ENCODE measurements at places on chromosomes 16 and 17.

DNA sequence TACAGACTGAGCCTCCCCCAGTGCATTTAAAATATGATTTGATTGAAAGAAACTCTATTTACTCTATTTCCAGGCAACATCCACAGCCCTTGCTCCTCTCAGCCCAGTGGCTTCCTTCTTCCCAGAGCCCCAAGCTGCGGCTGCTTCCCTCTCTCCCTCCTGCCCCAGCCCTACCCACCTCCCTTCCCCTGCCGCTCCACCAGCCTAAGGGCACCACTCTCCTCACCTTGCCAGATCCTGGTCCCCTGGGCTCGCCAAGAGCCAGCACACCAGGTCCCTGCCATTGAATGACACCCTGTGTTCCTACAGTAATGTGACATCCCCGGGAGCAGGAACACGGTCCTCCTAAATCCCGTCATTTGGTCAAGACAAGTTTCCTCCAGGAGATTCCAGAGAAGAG, 236.0 kb downstream of the RBFOX3 start:
- DNase-seq: no peak

- DNase-seq: peak; percentile 9
Measured at GRCh38 chr16:58026705-58027160, 1.2 kb downstream of the MMP15 start.

DNA sequence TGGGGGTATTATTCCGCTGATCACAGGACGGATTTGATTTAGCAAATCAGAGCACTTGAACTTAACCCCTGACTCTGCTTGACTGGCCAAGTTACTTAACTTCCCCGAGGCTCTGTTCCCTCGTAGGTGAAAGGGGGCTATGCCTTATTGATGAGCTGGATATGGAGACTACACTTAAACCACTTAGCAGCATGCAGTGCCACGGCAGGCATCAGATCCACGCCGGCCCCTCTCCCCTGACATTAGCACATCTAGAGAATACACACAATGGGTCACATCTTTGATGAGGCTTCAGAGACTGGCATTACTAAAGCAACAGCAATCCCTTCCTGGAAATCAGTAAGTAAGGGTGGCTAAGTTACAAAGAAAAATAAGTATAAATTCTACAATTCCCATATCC, 71.0 kb downstream of the ABCC12 start:
- DNase-seq: no peak

DNA sequence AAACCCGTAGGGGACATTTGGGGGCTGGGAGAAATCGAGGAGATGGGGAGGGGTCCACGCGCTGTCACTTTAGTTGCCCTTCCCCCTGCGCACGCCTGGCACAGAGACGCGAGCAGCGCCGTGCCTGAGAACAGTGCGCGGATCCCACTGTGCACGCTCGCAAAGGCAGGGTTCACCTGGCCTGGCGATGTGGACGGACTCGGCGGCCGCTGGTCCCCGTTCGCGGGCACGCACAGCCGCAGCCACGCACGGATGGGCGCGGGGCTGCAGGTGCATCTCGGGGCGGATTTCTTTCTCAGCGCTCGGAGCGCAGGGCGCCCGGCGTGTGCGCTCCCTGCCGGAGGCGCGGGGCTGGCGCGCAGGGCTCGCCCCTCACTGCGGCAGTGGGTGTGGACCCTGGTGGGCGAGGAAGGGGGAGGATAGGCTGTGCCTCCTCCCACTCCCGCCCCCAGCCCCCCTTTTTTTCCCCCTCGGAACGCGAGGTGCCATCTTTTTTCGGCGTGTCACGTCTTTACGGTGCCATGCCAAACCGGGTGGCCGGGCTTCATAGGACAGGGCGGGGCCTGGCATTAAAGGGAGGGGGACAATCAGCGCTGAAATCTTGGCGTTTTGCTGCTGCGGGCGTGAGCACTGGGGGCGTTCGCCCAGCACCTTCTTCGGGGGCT, 1.1 kb downstream of the MAPT start:
- DNase-seq: peak; percentile 22

- DNase-seq: no peak
Measured at GRCh38 chr16:75921281-75921680, 195.0 kb upstream of the CPHXL start.

GRCh38 chr17:40104594-40105486, 4.5 kb upstream of the NR1D1 start:
- DNase-seq: no peak

DNA sequence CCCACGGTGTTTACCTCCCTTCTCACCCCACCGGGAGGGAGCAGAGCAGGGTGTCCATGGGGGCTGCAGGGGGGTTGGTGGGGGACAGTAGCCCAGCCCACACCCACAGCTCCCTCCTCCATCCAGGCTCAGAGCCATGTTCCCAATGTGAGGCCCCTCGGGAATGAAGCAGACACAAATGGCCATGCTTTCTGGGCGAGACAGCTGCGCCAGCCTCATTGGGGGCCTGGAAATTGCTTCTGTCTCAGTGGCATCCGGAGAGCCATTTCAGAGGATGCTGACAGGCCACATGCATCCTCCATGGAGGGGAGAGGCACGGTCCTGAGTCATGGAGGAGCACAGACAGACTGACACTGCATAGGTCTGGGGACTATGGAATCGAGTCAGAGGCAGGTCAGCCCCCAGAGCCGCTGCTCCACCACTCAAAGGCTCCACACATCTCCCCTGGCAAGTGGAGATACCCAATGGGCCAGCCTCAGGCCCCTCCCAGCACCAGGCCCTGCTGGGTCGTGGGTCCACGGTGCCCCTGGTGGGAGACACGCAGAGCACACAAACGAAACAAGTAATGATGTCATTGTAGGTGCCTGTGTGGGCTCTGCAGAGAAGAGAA, 59.6 kb upstream of the ENPP7 start:
- DNase-seq: no peak

- no peak for DNase-seq
Measured at GRCh38 chr16:15644267-15644961, 1.5 kb upstream of the MARF1 start.

DNA sequence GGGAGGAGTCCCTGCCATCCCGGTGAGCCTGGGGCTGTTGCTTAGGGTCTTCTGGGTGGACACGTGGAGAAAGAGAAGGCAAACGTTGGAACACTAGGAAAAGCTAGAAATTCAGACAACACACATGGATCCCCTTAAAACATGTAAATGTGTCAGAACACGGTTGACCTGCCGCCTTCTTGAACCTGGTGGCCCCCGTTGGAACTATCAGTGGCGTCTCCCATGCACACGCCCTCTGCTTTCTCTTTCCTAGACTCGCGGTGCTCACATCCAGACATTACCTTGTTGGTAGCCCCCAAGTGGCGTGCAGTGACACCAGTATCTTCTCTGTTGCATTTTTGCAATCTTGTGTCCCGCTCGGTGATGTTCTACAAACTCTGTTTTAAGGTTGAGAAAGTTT, 18.6 kb downstream of the CIBAR2 start:
- DNase-seq: no peak

DNA sequence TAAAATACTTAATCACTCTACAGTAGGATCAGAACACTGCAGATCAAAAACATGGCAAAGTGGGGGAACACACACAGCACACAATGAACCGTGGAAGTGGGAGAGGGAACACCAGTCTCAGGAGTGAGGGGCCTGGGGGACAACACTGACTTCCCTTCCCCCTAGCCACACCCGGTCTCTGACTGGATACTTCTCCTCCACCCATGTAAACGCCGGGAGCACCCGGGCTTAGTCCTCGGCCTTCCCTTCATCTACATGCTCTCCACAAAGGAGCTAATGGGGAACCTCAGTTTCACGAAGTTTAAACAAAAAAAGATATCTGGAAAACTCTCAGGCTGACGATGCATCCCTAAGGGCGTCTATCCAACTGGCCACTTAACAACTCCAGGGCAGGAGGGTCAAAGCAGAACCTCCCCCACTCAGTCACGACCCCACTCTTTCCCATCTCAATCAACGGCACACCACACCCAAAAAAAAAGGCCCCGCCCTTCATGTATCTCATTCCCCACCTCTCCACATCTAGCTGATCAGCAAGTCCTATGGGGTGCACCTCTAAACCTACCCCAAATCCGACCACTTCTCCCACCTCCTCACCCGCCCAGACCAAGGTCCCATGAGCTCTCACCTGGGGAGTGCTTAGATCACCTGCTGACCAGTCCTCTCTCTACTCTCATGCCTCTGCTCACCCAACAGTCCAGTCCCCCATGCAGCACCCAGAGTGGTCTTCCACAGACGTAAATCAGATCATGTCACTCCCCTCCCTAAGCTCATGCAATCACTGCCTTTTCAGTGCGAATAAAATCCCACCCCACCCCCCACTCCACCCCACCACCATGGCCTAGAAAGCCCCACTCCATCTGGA, 7.4 kb downstream of the ZDHHC7 start:
- DNase-seq: no peak

DNA sequence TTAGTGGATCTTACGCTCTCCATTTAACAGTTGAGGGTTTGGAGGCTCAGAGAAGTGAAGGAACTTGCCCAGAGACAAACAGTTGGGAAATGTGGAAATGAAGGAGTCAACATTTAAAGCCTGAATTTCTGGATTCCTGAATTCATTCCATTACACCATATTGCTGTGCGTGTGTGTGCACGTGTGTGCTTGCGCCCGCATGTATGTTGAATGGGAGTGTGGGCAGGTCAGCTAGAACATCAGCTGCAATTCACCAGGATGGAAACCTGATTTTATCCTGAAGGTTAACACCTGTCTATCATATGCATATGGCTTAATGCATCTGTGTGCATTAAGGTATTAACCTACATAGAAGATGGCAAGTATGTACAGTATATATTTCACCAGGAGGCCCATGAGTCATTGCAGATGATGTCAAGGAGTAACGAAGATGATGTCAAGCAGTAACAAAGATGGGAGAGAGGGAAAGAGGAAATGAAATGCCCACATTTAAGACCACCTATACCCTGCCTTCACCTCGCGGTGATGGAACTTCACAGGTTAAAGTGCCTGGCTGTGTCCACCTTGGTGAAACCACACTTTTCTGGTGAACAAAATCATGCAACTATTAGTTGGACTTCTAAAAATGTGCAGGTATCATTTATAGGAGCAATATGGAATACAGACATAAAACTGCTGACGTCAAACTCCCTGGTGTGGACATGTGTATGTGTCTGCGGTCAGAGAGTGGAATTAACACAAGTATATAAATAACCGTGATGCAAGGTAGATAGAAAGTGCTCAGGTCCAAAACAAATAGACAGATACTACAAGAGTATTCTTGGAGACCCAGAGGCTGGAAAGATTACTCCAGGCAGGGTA, 832 bp upstream of the ADAP2 start:
- no peak for DNase-seq

- DNase-seq: no peak
Measured at GRCh38 chr16:50580180-50580798, 32.1 kb downstream of the NKD1 start.

DNA sequence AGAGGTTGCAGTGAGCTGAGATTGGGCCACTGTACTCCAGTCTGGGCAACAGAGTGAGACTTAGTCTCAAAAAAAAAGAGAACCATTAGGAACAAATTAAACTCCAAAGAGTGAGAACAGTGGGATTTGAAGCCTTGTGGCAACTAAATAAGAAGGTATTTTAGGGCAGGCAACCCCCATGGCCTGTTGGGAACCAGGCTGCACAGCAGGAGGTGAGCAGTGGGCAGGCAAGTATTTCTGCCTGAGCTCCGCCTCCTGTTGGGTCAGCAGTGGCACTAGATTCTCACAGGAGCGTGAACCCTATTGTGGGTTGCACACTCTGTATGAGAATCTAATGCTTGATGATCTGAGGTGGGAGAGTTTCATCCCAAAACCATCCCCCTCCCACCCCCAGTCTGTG, 57.6 kb upstream of the MED9 start:
- DNase-seq: no peak

DNA sequence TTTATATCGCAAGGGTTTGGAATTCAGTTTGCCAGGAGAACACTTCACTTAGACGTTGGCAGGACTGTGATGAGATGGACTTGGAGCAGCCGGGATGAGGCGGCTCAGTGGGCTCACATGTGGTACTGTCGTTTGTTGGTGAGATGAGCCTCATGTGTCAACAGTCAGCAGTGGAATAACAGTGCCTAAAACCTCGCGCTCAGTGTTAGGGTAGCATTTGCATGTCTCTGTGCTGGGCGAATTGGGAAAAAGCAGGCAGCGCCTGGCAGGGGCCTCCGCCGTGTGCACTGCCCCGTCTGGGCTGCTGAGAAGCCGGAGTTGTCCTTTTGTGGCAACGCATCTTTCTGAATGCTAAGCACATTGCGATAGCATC, 49.7 kb downstream of the CRISPLD2 start:
- no peak for DNase-seq

DNA sequence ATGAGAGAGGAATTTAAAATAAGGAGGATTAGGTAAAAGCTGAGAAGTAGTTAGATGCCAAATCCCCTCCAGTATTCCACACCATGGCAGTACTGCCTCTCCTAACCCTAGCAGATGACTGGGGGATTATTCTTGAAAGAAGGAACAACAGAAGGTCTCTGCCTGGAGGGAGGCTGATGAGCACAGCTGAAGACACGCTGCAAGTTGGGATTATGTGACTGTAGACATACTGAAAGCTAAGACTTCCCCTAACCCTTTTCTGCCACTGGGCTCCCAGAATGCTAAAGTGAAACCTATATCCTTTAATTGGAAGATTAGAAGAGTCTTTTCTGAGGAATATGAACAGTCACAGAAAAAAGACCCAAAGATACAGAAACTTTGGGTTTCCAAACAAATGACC, 27.7 kb upstream of the SLC46A1 start:
- no peak for DNase-seq

DNA sequence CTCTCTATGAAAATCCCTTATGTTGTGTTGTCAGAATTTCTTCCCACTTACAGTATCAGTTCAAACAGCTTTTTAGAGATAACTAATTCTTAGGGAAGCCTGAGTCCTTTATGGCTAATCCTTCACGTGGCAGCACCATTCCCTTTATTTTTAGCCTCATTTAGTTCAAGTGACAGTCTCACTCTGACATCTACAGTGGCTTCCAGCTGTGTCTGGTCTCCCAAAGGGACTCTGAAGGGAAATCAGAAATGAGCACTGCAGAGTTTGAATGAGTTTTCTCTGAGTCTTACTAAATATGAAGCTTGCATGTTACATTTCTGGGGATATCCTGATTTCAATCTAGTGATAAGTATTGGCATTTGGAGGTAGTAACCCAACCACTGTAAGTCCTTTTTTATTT, 1104.1 kb downstream of the CDH11 start:
- DNase-seq: no peak

GRCh38 chr17:30969989-30970830, 629 bp upstream of the RNF135 start:
- no peak for DNase-seq

DNA sequence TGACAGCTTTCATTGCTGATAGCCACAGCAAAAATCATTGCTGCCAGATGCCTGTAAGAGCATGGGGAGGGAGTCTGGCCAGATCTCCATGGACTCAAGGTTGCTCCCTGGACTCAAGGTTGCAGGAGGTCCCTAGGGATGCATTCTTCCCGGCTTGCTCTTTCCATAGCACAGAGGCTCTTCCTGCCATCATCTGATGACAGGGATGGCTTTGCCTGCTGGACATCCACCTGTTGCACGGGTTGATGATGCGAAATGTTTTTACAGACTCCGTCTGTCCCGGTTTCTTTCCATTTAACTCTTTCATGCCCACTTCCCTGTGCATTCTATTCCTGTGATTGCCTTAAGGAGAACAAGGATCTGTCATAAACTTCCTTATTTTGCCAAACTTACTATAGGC, 115.6 kb upstream of the HSBP1 start:
- DNase-seq: no peak

Measured in stimulated activated CD4-positive, alpha-beta T cell treated with anti-CD3 and anti-CD28 coated beads, Interleukin-4, amount 100 ng/mL, for 1 hour (primary cell).